ENCODE measurements at places on chromosomes 12 and 14. TPM values are rescaled to one million over a fixed set of nuclear protein-coding genes. Genes with fewer than 3 reads are reported as not detected.

- no peak for DNase-seq
Observed at GRCh38 chr14:100042286-100042685, 22.9 kb upstream of the EVL start.

DNA sequence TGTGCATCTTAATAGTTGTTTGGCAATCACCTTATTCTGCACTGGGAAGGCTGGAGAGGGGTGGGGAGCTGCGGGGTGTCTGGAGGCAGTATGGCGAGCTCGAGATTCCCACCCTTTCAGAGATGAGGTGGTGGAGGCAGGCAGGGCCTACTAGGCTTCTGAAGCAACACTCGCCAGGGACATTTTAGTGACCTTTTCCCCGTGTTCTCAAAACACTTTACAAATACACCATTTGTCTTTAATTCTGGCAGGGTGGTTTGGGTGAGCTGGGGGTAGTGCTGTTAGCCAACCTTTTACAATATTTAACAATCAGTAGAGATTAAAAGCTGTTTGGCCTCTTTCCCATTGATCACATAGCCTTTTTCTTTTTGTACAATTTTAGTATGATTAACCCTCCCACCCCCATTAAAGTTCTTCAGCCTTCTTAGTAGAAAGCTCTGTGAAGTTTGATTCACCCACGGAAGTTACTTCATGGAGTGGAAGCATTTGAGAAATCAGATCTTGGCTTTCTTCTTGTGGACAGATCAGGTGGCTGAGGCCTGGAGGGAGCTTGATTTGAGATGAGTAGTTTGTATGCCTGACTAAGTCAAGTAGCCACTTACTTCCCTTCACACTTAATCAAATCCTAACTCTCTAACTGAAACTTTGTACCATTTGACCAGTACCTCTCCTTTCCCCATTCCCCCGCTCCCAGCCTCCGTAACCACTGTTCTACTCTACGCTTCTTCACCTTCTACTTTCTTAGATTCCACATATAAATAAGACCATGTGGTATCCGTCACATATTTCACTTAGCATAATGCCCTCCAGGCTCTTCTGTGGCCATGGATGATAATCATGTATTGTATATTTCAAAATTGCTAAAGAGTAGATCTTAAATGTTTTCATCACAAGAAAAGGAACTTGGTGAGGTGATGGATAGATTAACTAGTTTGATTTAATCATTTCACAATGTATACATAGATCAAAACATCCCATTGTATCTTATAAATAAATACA lies 41.0 kb downstream of the TRAF3 start:
- DNase-seq = no peak

DNA sequence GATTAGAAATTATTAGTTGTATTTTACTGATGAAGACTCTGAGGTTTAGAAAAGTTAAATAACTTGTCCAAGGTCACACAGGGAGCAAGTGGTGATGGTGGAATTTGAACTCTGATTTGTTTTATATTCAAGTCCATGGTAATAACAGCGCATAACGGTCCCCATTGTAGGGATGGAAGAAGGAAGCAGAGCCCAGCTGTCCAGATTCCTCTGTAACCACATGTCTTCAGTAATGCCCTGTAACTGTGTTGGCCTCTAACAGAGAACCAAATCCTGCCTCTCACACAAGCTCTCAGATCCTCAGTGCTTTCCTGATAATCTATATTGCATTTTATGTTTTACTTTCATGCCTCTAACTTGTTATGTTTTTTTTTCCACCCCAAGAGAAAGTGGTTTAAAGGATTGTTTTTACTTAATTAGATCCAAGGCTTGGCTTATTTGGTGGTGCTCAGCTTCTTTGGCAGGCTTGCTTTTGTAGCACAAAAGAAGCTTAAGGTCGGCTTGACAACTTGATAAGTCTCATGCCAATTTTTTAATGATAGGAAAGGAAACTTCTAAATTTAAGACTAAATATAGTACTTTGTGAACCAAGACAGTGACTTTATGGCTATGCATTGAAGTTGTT lies 105.1 kb upstream of the SEL1L start:
- DNase-seq = peak; percentile 72

DNA sequence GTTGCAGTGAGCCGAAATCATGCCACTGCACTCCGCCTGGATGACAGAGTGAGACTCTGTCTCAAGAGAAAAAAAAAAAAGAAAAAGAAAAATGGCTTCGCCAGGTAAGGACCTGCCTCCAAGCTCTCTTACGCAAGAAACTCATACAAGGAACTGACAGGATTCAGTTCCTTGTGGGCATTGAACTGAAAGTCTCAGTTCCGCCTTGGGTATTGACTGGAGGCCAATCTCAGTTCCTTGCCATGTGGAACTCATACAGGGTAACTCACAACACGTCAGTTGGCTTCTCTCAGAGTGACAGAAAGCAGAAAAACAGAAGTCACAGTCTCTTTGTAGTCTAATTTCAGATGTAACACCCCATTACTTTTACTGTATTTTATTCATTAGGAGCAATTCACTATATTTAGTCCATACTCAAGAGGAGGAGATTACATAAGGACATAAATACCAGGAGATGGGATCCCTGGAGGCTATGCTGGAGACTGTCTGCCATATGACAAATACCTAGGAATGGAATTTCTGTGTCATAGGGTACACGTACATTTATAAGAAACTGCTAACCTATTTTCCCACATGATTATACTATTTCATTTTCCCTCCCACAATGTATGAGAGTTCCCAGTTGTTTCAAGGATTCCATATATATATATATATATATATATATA lies 11.4 kb upstream of the NOPCHAP1 start:
- DNase-seq = no peak

DNA sequence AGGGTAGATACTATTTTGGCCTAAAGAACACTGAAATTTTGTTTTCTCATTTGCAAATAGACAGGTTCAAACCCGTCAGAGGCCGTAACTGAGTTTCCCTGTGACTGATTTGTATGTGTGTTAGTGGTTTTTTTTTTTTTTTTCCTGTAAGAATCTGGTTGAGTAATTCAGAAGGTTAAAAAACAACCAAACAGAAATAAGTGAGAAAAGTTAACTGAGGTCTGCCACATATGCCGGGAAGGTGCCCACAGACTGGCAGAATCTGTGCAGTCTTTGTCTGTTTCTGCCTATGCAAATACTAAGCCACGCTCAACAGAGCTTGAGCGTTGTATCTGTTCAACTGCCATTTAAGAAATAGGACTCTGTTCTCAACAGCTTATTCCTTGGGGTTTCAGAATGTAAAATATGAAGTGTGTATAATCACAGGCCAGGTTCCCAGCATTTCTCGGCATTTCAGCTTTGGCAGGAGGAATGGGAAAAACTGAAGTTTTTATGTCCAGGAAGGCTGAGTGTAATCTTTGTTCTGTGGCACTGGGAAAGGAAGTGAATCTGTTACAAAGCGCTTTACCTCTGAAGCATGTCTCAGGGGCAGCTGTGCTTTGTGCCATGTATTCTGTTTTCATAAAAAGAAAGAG lies 181.9 kb downstream of the PRKCH start:
- DNase-seq = no peak

GRCh38 chr12:630656-631632 lies 32.3 kb downstream of the NINJ2 start:
- no peak for DNase-seq

GRCh38 chr12:55839345-55840140 lies 3.2 kb downstream of the MMP19 start:
- no peak for DNase-seq

DNA sequence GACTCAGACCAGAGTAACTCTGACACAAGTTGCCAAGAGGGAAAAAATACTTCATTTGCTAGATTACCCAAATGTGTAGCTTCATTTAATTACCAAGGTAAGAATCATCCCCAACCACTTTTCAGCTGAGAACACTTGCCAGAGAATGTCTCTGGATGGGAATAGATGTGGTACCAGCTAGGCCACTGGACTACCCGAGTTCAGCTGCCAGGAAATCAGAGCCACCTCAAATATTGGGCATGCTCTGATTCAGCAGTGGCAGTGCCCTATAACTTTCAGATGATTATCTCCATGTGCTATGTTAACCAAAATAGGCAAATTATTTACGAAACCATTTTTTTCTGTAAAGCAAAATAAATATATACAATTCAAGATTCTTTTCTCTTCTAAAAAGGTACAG lies 80.7 kb downstream of the SLC38A1 start:
- DNase-seq = no peak

DNA sequence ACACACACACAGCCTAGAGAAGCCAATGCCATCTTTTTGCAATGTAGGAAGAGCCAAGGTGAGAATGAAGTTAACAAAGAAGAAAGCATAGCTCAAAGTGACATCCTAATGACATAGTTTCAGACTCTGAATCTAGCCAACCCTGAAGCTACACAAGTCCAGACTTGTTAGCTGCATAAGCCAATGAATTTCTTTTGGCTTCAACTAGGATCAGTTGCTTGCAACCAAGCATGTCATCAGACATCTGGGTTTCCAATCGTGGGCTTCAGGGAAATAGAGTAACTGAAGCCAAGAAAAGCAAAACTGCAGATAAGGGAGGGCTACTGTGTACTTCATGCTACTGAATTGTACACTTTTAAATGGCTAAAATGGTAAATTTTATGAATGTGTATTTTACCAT lies 4.4 kb upstream of the GPHN start:
- peak; percentile 15 for DNase-seq

DNA sequence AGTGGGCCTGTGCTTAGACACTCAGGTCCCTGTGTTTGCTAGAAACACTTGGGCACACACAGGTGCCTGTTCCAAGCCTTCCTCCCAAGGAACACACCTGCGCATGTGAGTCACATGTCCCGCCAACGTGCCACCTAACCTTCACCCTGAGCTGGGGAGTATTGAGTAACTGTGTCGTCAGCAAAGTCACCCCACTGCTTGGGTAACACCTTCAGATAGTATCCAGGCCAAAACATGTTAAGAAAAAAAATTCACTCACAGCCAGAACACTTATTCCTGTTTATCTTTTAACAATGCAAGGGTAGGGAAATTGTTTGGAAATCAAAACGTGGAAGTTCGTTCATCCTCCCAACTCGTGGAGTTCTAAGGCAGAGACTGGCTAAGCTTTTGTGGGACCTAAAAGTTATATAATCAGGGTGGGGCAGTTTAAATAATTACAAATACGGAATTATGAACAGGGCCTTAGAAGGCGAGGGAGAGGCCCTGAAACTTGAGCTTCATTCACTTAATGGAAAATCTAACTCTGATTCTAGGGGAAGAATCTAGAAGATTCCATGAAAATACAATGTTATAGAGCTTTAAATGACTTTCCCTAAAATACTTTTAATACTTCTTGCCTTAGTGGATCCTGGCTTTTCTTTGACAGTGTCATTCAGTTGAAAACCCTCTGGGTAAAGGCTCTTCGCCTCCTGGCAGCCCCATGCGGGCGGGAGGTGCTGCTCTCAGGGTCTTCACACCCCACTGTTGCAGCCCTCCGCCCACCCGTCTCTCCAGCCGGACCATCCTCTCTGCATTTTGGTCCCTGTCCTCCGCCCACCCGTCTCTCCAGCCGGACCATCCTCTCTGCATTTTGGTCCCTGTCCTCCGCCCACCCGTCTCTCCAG lies 30.3 kb upstream of the ADIPOR2 start:
- no peak for DNase-seq

DNA sequence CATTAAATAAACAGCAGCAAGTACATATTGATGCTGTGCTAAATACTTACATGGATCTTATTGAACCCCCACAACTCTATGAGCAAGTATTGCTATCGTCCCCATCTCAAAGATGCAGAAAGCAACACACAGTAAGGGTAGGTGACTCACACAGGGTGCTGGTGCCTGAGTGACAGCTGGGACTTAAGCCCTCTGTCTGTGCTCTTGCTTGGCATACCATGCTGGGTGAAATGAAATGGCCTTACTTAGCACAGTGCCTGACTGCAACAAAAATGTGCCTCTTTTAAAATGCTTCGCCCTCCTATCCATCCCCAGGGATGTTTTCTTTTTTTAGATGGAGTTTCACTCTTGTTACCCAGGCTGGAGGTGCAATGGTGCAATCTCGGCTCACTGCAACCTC lies 788 bp downstream of the TEX52 start:
- DNase-seq = peak; percentile 44

- DNase-seq = no peak
Observed at GRCh38 chr12:51306507-51306906, 17.5 kb downstream of the BIN2 start.

- no peak for DNase-seq
Observed at GRCh38 chr12:71478270-71478669, 38.7 kb downstream of the LGR5 start.

DNA sequence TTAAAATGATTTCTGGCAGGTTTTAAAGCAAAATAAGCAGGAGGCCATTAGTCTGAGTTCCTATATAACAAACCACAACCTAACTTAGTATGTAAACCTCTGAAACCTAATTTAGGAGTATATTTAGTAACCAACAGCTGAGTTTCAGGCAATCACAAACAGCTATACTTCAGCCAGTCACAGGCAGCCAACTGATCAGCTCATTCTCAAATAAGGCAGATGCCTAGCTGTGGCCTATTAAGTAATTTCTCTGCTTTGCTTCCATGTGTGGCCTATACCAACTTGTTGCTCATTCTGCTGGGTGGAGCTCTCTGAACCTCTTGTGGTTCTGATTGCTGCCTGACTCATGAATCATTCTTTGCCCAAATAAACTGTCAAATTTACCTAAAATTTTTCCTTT lies 408.9 kb upstream of the FBXO33 start:
- no peak for DNase-seq

DNA sequence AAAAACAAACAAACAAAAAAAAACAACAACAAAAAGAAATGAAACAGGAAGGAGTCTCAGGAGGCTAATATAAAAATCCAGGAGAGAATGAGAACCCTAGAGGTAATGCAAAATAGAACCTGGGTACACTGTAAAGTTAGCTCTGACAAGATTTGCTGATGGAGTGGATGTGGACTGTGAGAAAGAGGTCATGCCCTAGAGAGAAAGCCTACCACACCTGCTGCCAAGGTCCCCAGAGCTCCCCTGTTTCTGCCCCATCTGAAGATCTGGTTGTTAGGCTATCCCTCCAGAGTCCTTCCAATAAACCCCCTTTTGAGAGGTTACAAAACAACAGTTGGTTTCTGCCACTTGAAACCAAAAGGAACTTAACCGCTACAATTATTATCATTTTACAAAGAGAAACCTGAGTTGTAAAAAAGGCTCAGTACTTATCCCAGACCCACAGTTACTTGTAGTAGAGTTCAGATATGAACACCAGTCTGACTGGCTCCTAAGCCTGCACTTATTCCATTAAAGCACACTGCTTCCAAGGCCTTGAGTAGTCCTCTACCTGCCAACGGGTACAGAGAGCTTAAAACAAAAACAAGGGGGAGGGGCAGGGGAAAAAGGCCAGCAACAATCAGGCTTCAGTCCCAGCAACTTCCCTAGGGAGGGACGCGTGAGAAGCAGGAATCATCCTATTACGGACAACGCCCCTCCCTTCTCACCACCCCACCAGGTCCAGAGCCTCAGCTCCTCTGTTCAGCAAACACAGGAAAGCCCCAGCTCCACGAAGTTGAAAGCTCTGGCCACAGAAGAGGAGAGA lies 27.7 kb downstream of the PPP1R13B start:
- DNase-seq = peak; percentile 77

The CLEC1B gene
- total RNA-seq = not detected

The DPY19L2 gene
- 4.4 TPM for total RNA-seq

The NRXN3 gene
- 0.02 TPM for total RNA-seq

The L3HYPDH gene
- total RNA-seq = 10.5 TPM

The TAS2R7 gene
- total RNA-seq = not detected

The GLIPR1L1 gene
- total RNA-seq = not detected

The BBOF1 gene
- total RNA-seq = 0.66 TPM

The DBX2 gene
- not detected for total RNA-seq

The PIWIL1 gene
- total RNA-seq = not detected

The LRP1-AS gene
- total RNA-seq = 1.1 TPM

The CFAP251 gene
- 0.41 TPM for total RNA-seq

The KERA gene
- not detected for total RNA-seq

The SLC39A2 gene
- 0.06 TPM for total RNA-seq

The DNAJC22 gene
- total RNA-seq = 10.7 TPM
